Stimulated activated CD4-positive, alpha-beta T cell treated with anti-CD3 and anti-CD28 coated beads, Interleukin-4, amount 100 ng/mL, for 24 hours (primary cell): ENCODE measurements at places on chromosomes 11 and 22.
A peak's percentile ranks its signal among the peaks of the same experiment; 100 is the strongest.

DNA sequence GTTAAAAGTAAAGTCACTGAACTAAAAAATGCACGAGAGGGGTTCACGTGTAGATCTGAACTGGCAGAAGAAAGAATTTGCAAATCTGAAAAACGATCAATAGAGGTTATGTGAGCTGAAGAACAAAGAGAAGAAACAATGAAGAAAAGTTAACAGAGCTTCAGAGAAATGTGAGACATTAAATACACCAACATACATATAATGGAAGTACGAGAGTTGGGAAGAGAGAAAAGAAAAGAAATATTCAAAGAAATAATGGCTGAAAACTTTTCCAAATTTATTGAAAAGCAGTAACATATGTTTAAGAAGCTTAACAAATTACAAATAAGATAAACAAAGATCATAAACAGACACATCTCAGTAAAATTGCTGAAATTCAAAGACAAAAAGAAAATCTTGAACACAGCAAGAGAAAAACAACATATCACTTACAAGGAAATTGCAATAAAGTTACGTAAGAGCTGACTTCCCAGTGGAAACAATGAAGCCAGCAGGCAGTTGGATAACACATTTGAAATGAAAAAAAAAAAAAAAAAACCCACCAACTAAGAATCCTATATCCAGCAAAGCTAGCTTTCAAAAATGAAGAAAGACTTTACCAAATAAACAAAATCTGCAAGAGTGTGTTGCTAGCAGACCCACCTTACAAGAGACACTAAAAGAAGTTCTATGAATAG is 56.8 kb downstream of the EMSY start:
- no peak for DNase-seq

DNA sequence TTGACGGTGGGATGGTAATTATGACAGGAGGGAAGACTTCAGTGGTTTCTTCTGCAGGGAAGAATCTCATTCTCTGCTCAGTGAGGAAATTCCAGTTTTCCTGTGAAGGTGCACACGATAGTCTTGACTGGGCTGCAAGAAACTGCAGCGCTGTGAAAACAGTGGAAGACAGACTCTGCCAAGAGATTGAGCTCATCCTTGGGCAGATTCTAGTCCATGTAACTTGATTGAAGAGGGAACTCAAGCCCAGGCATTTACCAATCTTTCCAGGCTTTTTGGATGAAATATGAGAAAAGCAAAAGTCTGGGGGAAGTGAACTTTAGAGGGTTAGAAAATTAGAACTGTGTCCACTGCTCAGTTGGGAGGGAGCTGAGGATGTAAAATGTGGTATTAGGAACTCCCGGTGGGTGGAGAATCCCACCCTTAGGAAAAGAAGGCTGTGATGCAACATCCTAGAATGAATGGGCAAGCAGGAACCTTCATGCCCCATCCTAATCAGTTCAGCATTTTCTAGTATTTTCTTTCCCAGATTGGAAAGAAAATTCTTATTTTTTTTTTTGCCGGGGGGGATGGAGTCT is 212.6 kb downstream of the DBX1 start:
- no peak for DNase-seq

DNA sequence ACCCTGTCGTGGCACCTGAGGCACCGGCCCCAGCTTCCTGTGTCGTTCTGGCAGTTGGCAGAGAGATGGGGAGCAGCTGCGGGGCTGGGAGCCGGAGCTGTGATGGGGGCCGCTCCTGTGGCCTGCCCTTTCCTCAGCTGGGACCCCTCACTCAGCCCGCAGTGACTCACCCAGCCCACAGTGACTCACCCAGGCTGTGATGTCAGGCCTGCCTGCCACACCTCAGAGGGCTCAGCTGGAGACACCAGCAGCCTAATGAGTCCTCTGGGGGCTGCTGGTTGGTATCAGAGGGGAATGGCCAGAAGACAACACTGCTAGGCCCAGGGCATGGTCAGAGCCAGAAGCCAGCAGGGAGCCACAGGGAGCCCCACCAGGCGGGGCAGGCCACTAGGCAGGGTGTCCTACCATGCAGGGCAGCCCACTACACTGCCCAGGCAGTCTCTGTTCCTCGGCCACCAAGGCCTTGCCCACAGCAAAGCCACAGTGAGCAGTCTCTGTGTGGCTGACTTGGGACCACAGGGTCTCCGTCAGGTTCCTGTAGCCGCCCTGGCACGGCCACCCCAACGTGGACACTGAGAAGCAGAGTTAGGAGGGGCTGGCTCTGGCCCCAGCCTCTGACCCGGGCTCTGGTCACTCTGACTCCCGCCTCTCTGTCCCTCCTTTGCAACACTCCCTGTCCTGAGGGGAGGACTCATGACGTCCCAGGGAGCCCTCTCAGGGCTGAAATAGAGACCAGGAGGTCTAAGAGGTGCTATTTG is 4.2 kb upstream of the FXYD2 start:
- peak; percentile 84 for DNase-seq

DNA sequence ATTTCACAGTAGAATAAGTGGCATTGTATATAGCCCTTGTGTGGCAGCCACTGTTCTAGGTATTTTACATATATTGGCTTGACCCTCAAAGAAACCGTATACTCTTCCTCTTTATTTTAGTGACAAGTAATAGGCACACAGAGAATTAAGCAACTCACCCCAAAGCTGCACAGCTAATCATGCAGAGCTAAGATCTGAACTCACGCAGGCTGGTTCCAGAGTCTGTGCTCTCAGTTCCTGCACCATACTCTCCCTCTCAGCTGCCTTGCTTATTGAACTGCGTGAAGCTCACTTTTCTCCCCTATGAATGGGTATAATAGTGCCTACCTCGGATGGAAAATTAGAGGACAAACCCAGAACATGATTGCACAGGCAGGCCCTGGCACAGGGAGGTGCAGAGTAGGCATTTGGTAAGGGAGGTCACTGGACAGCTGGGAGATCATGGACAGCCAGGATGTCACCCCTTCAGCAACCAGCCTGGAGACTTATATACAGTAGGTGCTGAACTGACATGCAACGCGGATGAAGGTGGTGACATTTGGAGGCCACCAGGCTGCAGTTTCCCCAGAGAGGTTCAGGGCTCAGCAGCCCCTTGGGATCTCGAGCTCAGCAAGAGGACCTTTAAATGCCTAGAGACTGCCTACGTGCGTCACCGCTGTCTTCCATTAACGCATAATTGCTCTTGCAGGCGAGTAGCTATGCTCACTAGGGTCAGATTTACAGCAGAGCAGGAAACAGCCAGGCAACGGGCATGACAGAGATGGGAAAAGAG is 78.4 kb upstream of the TP53I11 start:
- no peak for DNase-seq

GRCh38 chr11:109388982-109389381 is 33.0 kb upstream of the C11orf87 start:
- no peak for DNase-seq

- no peak for DNase-seq
Observed at GRCh38 chr11:19253153-19253745, 12.5 kb upstream of the E2F8 start.
